T-helper 2 cell (primary cell): ENCODE measurements at places on chromosomes 4 and X.
A peak's percentile ranks its signal among the peaks of the same experiment; 100 is the strongest.

DNA sequence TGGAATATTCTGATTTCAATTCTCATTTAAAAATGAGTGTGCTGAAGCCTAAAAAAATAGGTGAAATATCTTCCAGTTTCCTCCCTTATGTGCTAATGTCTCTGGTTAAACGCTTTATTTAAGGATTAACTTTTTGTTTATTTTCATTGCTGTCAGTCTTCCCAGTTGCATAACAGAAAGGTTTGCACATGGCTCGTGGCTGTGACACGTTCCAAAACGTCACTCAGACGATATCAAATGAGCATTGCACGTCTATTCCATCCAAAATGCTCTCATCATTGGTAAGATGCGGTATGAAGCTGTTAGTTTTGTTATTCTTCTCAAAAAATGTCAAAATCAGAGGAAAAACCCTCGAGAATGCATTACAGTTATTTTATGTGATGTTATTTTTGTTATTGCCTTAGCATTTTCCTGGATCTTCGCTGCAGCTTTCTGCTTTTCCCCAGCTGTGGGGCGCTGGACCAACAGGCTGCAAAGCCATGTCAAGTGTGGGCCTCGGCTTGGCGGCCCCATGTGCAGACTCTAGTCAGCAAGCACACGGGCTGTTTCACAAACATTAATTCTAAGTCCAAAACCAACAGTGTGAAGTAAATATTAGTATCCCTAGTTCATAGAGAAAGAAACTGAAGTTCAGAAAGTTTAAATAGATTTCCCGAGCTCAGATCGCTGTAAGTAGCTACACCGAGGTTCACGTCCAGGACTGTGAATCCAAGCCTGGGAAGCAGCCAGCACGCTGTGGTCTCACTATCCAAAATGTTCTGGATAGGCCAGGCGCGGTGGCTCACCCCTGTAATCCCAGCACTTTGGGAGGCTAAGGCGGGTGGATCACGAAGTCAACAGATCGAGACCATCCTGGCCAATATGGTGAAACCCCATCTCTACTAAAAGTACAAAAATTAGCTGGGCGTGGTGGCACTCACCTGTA lies 793.4 kb upstream of the FRG1 start:
- no peak for DNase-seq

DNA sequence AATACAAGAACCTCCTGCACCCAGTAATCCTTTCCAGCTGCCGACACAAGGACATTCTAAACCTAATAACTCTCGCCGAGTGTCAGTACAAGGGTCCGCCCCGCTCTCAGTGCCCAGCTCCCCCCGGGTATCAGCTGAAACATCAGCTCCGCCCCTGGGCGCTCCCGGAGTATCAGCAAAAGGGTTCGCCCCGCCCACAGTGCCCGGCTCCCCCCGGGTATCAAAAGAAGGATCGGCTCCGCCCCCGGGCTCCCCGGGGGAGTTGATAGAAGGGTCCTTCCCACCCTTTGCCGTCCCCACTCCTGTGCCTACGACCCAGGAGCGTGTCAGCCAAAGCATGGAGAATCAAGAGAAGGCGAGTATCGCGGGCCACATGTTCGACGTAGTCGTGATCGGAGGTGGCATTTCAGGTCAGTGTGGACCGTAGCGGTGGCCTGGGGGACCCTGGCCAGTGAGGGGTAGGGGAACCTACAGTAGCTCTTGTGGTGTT lies at the start of gene MAOA:
MAOA (plus strand) TSS at position 295 of the 490 bp plus-strand sequence; CDS start at position 338, 43 bp downstream.
- peak; percentile 11 for DNase-seq

DNA sequence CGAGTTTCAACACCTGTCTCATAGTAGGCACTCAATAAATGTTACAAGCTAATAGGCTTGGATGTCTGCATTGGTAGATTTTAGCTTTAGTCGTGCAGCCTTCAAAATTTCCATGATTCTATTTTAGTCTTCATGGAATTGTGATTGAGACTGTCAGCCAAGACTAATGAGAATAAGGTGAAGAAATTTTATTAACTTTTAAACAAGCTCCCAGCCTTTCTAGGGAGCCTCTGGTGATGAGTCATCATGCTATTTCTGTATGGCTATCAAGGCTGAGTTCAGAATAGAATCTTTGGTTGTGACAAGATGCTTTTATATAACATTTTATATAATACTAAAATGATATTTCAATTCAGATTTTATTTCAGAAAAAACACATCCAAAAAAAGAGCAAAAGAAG lies 685.8 kb downstream of the GABRG1 start:
- DNase-seq: no peak

- no peak for DNase-seq
Measured at GRCh38 chr4:148573296-148573695, 131.1 kb upstream of the NR3C2 start.

DNA sequence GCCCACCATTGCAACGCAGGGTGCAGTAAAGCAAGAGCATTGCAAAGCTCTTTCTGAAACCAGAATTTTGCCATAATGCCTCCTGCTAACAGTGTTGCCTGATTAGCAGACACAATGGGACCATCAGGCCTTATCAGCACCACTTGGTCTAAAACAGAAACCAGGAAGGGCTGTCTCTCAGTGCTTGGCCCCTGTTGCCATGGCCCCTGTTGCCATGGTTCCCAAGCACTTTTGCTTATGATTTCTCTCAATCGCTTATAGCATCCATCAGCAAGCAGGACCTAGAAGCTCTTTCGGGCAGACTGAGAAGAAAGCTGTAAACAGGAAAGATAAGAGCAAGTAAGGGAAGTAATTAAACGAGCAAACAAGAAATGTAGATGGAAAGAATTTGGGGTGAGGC lies 36.8 kb downstream of the RTL5 start:
- DNase-seq: peak; percentile 76

GRCh38 chrX:100717363-100717762 lies 14.6 kb downstream of the SYTL4 start:
- no peak for DNase-seq

- DNase-seq: no peak
Measured at GRCh38 chr4:51942108-51942832, 77.9 kb downstream of the LRRC66 start.

GRCh38 chr4:183610613-183611012 lies 48.4 kb downstream of the RWDD4 start:
- no peak for DNase-seq

GRCh38 chrX:50643525-50644137 lies 170.4 kb downstream of the SHROOM4 start:
- no peak for DNase-seq

DNA sequence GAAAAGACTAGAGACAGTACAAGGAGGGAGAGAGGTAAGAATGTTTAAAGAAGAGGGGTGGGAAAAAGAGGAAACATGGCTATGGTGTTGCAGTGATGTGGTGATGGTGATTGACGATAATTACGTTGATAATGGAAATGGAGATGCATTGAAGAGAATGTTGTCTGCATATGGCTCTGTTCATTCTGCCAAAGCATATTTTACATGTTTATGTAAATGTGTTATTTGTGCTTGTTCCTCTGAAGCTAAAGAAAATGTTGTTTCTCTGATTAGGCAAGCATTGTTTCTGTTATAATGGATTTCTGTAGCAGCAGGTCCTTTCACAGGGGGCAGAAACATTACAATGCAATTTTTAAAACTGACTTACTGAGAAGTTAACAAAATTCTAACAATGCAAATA lies 958.8 kb downstream of the CCSER1 start:
- DNase-seq: no peak
